ENCODE measurements at places on chromosomes 1 and 21.

GRCh38 chr1:3522564-3523265, 68.2 kb downstream of the ARHGEF16 start:
- DNase-seq, result peak; percentile 74

GRCh38 chr1:22529901-22530621, 33.2 kb upstream of the EPHA8 start:
- no peak for DNase-seq

DNA sequence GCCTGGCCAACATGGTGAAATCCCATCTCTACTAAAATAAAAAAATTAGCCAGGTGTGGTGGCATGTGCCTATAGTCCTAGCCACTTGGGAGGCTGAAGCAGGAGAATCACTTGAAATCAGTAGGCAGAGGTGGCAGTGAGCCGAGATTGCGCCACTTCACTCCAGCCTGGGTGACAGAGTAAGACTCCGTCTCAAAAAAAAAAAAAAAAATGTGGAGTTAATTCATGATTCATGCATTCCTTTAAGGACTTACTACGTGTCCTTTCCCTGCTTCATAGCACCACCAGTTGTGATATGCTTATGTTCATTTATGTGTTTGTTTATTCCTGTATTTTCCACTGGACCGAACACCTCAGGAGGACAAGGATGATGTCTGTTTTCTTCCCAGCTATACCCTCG, 12.7 kb upstream of the PRELP start:
- peak; percentile 82 for DNase-seq

GRCh38 chr1:17742583-17742982, 12.6 kb upstream of the ACTL8 start:
- no peak for DNase-seq

DNA sequence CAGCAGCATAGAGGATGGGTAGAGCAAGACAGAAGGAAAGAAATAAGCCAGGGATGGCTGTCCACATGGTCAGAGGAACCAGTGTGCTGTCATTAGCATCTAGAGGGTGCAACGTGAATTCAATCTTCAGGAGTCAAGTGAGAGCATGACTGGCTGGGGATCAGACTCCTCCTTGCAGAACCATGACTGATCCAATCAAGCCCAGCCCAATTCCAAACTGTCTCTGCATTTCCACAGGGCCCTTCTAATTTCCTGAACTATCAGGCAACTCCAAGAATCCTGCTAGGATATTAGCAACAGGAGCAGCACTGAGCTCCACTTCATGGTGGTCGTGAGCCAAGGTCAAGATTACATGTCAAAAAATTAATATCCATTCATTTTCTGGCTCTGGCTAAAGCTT, 166.8 kb upstream of the CAMK1G start:
- DNase-seq, result no peak

DNA sequence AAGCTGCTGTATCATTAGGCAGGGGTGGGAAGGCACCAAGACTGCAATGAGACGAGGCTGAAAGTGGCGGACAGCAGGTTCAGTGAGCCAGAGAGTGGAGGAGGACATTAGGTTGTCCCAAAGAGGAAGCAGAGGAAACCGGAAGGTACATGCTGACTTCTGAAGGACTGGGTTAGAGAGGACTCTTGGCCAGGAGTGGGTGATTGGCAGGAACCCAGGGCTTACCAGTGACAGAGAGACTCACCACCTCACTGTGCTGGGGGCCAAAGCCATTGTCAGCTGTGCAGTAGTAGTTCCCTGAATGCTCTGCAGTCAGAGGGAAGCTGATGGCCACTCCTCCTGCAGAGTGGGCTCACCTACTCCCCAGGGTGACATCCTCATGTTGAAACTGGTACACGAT, 41.9 kb upstream of the FCRL4 start:
- no peak for DNase-seq

- DNase-seq, result no peak
Measured at GRCh38 chr1:215794156-215794555, 227.1 kb downstream of the KCTD3 start.

- no peak for DNase-seq
Measured at GRCh38 chr1:170749549-170749948, 85.6 kb downstream of the PRRX1 start.

- no peak for DNase-seq
Measured at GRCh38 chr1:63022319-63022718, 238.4 kb downstream of the ATG4C start.

- DNase-seq, result no peak
Measured at GRCh38 chr1:108601708-108602410, 42.0 kb downstream of the EEIG2 start.

DNA sequence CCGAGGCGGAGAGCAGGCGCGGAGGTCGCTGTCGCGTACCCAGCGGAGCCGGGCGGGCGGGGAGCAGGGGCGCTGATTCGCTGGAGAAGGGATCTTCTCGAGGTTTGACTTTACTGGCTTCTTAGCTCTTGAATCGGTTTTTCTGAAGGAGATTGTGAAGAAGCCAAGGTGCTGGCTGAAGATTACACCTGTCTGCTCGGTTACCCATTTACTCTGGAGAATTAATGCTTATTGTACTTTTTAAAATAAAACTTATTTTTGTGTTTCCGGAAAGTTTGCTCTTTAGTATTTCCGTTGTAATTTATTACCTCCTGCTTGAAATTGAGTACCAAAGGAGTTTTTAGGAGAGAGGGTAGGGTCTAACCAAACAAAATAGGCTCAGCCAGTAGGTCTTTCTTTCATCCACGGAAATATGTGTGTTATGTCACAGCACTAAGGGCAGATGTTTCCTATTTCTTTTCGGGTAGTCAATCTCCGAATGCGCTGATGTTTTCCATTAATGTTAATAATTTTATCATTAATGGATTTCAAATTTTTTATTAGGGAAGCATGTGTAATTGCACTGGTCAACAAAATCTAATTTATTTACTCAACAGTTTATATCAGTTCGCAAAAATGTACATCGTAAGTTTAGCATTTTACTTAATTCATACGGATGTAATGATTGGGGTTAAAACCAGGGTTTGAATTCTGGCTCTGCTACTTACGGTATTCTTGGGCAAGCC, 510 bp upstream of the GNG5 start:
- no peak for DNase-seq

Measured in AG09309 (cell line).